ENCODE measurements at places on chromosomes 16 and 17. TPM values are rescaled to one million over a fixed set of nuclear protein-coding genes. Genes with fewer than 3 reads are reported as not detected.

DNA sequence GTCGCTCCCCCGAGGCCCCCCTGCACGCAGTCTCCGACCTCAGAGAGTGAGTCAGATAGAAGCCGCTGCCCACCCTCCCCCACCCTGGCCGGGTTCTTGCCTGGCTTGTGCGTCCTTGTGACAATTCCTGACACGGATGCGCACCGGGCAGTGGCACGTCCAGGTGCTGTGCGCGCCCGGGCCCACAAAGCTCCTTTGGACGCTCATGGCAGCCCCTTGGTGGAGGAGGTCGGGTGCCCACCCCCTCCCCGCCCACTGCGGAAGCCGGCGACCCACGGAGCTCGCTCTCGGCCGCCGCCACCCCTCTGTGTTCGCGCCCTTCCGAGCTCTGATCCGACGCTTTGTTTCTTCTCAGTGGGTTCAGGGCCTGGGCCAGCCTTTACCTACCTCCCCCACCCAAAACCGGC lies 662 bp upstream of the TUBB3 start:
- H3K4me1 ChIP-seq, result peaks cover 43% of the 10 kb centered on the region
- DNase-seq, result peak; percentile 86
- peak overlapping the region; percentile 85 for H3K27ac ChIP-seq
- H3K27me3 ChIP-seq, result peaks cover 7% of the 10 kb centered on the region

DNA sequence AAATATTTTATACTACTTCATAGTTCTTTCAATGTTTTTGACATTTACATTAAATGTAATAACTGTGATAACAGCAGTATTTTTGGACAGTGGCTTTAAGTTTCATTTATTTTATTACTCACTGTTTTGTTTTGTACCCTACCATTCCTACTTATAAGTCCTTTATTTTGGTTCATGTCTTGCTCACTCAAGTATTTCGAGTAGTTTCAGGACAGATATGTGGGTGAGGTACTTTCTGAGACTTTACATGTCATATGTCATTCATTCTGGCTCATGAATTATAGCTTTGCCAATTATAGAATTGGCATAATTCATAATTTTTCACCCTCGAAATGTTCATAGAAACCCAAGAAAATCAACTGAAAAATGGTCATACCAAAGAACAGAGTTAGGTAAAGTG lies 44.4 kb downstream of the PIK3R5 start:
- H3K4me3 ChIP-seq, result no peak overlapping the region
- no peak overlapping the region for H3K27ac ChIP-seq
- no peaks in the 10 kb centered on the region for H3K36me3 ChIP-seq
- H3K27me3 ChIP-seq, result no peaks in the 10 kb centered on the region

DNA sequence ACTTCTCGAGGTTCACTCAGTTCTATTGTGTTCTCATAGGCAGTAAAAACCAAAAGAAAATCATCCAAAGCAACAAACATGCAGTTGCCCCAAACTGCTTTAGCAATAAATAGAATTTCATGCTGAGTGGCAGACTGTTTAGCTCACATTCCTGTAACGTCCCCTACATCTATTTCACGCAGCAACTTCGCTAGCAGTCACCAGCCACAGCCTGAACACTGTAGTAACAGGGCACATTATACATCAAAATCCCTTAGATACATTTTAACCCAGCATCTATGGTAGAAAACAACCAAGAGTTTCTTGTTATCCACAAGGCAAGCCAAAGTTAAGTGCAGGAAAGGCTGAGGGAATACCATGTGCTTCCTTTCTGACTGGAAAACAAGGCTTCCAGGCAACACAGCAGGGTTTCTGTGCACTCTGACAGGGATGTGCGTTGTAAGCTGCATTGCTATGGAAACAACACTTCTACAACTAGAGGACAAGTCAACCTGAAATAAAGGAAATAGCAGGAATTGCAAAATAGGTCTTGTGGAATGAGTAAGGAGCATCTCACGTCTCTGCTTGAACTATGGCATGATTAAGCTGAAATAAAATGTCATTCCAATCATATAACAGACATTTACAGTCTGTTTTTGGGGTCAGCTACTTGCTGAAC lies 55.4 kb downstream of the CFDP1 start:
- DNase-seq, result no peak
- no peak overlapping the region for H3K27ac ChIP-seq
- peaks cover 5% of the 10 kb centered on the region for H3K4me1 ChIP-seq
- H3K27me3 ChIP-seq, result no peaks in the 10 kb centered on the region
- no peaks in the 10 kb centered on the region for H3K36me3 ChIP-seq

- no peaks in the 10 kb centered on the region for H3K36me3 ChIP-seq
- no peak overlapping the region for H3K27ac ChIP-seq
- H3K4me1 ChIP-seq, result no peaks in the 10 kb centered on the region
- DNase-seq, result no peak
- H3K27me3 ChIP-seq, result no peaks in the 10 kb centered on the region
These were observed 220.6 kb downstream of the CDRT15L2 start for GRCh38 chr17:20800146-20800545.

DNA sequence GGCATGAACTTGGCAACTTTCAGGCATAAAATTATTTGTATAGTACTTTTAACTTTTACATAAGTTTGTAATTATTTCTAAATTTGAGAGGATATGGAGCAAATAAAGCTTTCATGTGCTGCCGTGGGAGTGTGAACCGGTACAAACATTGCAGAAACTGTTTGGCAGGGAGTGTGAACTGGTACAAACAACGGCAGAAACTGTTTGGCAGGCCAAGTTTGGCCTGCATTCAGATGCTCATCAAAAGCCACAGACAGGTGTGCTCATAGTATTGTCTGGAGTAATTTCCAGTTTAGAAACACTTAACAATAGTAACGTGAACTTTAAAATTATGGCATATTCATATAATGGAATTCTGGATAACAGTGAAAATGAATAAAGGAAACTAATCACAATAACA lies 73.8 kb upstream of the ATP2A3 start:
- H3K27ac ChIP-seq, result no peak overlapping the region
- H3K4me1 ChIP-seq, result no peaks in the 10 kb centered on the region
- H3K4me3 ChIP-seq, result no peak overlapping the region
- DNase-seq, result no peak
- peaks cover 69% of the 10 kb centered on the region for H3K36me3 ChIP-seq
- no peaks in the 10 kb centered on the region for H3K27me3 ChIP-seq

- no peaks in the 10 kb centered on the region for H3K4me1 ChIP-seq
- DNase-seq, result no peak
- H3K27me3 ChIP-seq, result no peaks in the 10 kb centered on the region
- no peak overlapping the region for H3K4me3 ChIP-seq
- H3K36me3 ChIP-seq, result no peaks in the 10 kb centered on the region
- no peak overlapping the region for H3K27ac ChIP-seq
These were observed 22.6 kb upstream of the USP10 start for GRCh38 chr16:84677017-84677803.

The NUDT7 gene
- total RNA-seq, result not detected

- no peaks in the 10 kb centered on the region for H3K27me3 ChIP-seq
- H3K36me3 ChIP-seq, result no peaks in the 10 kb centered on the region
- H3K4me1 ChIP-seq, result no peaks in the 10 kb centered on the region
- H3K27ac ChIP-seq, result no peak overlapping the region
- H3K4me3 ChIP-seq, result no peak overlapping the region
These were observed 12.1 kb downstream of the CD300A start for GRCh38 chr17:74478420-74479100.

DNA sequence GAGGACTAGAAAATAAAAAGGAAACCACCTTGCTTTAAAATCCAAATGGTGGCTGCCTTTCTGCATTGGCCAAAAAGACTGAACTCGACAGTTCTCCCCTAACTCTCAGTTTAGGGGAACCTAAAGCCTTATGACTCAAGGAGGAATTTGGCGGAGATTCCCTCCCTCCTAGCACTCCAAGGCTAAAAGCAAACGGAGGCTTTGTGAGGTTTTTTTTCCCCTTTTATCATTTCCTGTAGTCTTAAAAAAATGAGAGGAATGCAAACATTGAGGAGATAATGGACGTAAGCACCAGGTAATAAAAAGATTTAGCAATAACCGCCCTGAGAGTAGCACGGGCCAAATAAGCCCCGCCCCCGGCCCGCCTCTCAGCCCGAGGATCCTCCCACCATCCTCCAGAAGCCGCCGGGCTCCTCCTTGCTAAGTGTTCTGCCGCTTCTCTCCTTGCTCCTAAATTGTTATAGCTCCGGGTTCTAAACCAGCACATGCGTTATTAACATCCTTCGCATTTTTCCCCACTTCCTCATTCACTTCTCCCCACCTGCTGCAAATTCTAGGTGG lies 5.8 kb upstream of the KIFC3 start:
- DNase-seq, result no peak
- no peak overlapping the region for H3K4me3 ChIP-seq
- H3K27me3 ChIP-seq, result no peaks in the 10 kb centered on the region
- H3K27ac ChIP-seq, result no peak overlapping the region
- peaks cover 11% of the 10 kb centered on the region for H3K4me1 ChIP-seq
- H3K36me3 ChIP-seq, result no peaks in the 10 kb centered on the region

The FBXL16 gene
- total RNA-seq, result not detected

The RNF227 gene
- total RNA-seq, result 0.32 TPM

The FBXW10 gene
- total RNA-seq, result not detected

DNA sequence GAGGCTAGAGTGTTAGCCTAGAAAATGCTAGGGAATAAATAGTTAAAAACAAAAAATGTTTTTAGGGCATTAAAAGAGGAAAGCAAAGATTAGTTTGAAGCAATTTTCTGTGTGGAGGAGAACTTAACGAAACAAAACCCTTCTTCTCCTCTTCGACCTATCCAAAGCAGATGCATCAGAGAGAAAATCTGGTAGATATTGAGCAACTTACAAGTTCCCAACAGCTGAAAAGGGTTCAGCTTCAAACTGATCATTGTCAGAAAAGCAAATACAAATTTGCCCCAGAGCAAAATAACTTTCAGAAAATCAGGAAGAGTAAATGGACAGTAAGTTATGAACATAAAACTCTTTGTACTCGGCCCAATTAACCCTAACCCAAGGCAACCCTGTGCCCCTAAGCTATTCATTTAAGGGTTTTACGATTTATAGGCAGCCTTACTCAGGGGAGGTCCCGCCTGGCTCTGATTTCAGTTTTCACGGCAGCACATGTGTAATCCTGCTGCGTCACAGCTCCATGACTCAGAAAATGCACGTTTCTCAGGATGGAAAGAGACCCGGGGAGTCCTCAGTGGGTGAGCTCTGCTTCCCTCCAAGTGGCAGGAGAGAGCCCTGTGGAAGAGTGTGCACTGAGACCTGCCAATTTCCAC lies 405.7 kb upstream of the SALL1 start:
- no peaks in the 10 kb centered on the region for H3K27me3 ChIP-seq
- H3K4me1 ChIP-seq, result no peaks in the 10 kb centered on the region
- no peak overlapping the region for H3K4me3 ChIP-seq
- no peak for DNase-seq
- H3K36me3 ChIP-seq, result no peaks in the 10 kb centered on the region

The ATP6V0A1 gene
- total RNA-seq, result 59.0 TPM

DNA sequence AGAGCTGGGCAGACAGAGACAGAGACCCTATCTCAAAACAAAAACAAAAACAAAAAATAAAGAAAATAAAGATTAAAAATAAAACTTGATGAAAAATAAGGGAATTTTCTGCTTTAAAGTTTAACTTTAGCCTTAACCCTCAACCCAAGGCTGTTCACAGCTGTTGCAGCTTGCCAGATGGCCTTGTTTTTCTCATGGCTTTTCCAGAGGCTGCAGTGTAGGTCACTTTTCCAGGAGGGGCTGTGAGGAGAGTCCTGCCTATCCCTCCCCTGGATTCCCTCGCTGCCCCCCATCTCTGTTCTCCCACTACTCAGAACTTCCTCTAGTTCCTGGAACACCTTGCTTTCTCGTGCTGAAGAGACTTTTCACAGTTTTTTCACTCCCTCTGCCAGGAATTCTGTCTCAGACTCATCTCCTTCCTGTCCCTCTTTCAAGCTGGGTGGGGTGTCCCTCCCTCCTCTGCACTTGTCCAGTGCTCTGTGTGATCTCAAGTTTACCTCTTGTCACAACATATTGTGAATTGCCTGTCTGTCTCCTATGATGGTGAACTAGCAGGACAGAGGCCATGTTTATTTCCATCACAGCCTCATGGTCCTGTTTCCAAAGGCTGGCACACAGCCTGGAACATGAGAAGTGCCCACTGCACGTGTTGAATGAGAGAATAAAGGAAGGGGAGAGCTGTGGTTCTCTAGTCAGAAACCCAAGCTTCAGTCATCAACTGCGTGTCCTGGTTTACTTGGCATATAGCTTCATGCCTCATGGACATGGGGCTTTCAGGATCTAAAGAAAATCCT lies 69.9 kb upstream of the MSI2 start:
- no peaks in the 10 kb centered on the region for H3K27me3 ChIP-seq
- no peaks in the 10 kb centered on the region for H3K4me1 ChIP-seq
- no peaks in the 10 kb centered on the region for H3K36me3 ChIP-seq
- no peak for DNase-seq
- no peak overlapping the region for H3K4me3 ChIP-seq
- H3K27ac ChIP-seq, result no peak overlapping the region

The DPEP3 gene
- total RNA-seq, result not detected

GRCh38 chr17:82815790-82816305 lies 24.0 kb downstream of the ZNF750 start:
- no peak for DNase-seq
- H3K4me1 ChIP-seq, result no peaks in the 10 kb centered on the region
- H3K27ac ChIP-seq, result no peak overlapping the region
- peaks cover 80% of the 10 kb centered on the region for H3K36me3 ChIP-seq

DNA sequence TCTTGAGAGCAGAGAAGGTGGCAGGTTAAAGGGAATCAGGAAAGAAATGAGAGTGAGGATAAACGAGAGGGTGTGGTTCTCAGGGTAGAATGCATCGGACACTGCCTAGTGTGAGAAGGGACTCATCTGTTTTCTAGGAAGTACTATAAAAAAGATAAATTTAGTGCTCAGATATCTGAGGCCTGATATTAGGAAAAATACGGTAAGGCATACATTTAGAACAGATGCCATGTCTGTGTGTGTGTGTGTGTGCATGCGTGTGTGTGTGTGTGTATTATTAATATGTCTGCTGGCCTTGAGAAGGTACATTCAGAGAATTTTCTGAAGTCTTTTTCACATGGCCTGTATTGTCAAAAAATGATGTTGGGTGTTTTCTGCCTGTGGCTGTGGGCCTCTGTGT lies 414.8 kb downstream of the MAF start:
- no peak overlapping the region for H3K27ac ChIP-seq
- no peaks in the 10 kb centered on the region for H3K4me1 ChIP-seq
- no peaks in the 10 kb centered on the region for H3K36me3 ChIP-seq
- DNase-seq, result no peak
- no peaks in the 10 kb centered on the region for H3K27me3 ChIP-seq
- H3K4me3 ChIP-seq, result no peak overlapping the region

The CCL18 gene
- not detected for total RNA-seq

DNA sequence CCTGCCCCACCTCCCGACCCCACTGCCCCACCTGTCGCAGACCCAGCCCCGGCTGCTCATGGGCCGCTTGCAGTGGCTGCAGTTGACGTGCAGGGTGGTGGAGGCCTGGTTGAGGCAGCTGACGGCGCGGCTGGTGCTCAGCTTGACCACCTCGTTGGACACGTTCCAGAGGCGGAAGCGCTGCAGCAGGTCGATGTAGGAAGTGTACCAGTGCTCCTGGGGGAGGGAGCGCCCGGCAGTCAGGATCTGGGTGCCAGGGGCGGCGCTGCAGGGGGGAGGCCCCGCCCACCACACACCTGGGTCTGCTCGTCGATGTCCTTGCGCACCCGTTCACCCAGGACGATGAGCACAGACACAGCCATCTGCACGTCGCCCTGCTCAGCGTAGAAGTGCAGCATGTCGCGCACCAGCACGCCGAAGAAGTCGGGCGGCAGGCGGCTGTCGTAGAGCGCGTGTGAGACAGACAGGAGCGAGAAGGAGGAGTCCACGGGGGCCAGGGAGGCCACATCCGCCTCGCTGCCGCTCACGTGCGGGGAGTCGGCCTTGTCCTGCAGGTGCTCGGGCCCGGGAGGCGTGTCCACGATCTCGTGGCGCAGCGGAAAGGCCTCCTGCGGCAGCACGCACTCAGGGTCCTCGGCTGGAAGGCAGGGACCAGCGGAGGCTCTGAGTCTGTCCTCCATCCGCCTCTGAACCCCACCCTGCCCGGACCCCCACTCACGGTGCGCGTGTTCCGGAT lies 995 bp upstream of the JMJD8 start:
- DNase-seq, result no peak
- H3K4me3 ChIP-seq, result peak overlapping the region; percentile 69
- H3K36me3 ChIP-seq, result peaks cover 20% of the 10 kb centered on the region

The GRB7 gene
- 1.6 TPM for total RNA-seq

The POLDIP2 gene
- 82.2 TPM for total RNA-seq
